ENCODE measurements at places on chromosomes 12 and 14.

DNA sequence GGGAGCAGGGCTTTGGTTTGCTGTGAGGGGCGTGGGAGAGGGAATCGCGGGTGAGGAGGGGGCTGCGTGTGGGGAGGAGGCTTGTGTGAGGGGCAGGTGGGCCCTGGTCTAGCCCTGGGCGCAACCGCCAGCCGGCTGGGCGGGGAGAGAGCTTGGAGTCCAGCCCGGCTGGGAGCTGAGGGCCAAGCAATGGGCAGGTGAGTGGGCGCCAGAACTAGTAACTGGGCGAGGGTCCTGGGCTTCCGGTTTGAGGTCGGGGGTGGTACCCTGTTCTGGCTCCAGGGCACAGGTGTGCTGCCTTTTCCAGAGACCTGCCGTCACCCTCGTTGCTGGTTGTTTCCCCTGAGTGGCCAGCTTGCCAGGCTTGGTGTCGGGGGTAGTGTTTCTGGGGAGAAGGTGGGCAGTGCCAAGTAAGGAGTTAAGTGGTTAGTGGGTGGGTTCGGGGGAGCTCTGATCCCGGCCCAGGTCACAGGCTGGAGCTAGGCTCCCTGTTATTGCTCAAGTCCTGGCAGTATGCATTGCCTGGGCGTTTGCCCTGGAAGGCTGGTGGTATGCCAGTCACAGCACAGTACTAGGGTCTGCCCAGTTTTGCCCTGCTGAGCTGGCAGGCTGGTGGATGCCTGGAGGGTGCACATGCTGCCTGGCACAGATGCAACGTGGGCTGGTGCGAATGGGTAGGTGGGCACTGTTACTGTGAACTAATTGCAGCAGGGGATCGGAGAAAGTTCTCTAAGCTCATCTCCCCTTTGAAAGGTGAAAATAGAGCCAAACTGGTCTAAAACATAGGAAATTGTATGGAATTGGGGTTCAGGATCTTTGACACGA lies 683 bp downstream of the CIPC start:
- no peak for DNase-seq

DNA sequence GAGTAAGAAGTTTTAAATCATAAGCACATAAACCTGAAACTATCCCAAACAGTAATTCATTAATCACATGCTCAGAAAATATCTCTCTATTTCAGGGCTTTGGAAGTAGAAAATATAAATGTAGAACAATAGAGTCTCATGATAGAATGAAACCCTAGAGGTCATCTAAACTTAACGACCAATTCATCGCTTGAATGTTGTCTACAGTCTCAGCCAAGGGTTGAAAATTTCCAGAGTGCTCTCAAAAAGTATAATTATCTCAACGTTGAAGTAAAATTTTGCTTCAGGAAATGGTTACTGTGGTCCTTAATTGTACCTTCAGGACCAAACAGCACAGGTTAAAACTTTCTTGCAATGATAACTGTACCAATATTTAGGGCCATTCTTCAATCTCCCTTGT lies 1053.6 kb upstream of the SEL1L start:
- no peak for DNase-seq

DNA sequence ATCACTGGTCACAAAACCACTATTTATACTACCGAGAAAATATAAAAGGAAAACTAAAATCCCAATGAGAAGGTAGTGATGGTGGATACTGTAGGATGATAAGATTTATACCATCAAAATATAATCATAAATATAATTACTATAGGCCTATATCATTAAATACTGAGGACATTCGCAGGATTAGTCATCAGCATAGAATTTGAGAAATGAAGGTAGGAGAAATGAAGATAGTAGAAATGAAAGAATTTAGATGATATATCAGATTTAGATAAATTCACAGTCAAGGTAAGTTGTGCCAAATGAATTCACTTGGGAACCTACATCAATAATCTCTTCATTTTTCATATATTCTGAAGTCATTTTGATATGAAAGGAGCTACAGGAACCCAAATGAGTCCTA lies 82.8 kb downstream of the DAAM1 start:
- DNase-seq = no peak

GRCh38 chr12:102551186-102551585 lies 70.8 kb upstream of the IGF1 start:
- no peak for DNase-seq

DNA sequence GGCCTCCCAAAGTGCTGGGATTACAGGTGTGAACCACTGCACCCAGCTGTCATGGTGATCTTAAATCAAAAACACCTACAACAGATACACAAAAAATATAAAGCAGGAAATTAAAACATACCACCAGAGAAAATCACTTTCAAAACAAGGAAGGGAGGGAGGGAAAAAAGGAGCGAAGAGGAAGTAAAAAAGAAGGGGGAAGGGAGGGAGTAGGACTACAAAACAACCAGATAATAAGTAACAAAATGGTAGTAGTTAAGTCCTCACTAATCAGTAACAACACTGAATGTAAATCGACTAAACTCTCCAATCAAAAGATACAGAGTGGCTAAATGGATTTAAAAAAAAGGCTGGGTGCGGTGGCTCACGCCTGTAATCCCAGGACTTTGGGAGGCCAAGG lies 89.0 kb downstream of the SH2B3 start:
- no peak for DNase-seq

DNA sequence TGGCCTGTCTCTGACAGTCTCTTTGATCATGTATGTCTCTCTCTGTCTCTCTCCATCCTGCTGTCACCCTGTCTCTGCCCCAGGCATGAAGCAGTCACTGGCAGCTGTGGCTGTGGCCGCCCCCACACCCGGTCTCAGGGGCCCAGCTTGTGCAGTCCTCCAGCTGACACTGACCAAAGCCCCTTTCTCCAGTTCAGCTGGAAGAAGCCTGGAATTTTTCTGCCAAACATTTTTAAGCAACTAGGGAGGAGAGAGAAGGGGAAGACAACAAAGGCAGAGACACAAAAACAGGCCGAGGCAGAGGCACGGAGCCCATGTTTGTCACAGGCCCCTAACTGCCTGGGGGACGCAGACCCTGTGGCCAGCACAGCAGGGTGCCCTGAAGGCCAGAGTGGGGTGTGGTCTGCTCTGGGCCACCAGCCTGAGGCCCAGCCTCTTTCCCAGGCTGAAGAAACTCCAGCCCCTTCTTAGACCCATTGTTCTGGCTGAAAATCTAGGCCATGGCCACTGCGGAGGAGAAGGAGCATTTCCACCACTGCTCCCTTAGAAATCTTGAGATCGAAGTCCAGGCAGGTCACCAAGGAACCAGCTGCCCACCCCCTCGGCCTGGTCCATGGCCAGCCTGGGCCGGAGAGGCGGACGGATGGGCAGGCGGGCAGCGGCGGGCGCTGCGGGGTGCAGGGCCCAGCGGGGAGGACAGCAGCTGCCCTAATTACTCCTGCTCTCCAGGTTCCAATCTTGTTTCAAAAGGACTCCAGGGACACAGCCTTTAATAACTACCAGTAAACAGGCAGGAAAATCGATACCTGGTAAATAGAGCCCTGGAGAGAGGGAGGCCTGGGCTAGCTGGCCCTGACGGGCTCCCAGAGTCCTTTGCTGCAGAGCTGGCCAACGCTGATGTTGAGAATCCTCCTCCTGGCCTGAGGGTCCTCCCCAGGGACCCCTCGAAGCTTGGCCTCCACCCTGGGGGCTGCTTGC lies 14.9 kb downstream of the DTX1 start:
- DNase-seq = no peak

- DNase-seq = peak; percentile 65
Observed at GRCh38 chr14:102516531-102517391, 7.2 kb upstream of the ANKRD9 start.

DNA sequence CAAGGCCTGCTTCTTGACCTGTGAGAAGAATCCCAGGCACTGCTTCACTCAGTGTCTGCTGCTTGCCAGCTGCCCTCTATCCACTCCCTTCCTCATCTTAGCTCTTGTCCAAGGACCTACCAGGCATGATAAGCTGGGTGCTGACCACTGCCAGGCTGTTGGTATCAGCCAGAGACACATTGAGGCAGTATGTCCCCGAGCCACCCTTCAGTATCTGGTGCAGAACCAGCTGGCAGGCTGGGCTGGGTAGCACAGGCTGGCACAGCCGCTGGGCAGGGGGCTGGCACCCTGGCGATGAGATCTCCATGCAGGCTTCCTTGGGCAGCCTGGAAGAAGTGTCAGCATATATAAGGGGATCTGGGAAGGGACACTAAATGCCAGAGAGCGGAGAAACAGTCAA lies 10.5 kb downstream of the PMEL start:
- no peak for DNase-seq

DNA sequence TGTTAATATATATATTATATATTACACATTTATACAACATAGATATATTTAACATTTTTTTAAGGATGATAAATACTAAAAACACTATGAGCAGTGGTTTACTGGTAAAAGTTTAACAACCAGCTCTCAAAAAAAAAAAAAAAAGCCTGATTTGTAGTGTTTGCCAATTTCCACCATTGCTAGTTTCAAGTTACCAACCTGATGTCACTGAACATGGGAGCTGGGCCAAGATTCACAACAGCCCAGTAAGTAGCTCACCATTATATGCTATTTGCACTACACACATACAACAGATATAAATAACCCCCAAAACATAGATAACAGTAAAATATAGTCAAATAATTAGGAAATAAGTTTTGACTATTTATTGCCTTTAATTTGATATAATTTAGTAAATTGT lies 28.9 kb upstream of the TMX1 start:
- DNase-seq = no peak

DNA sequence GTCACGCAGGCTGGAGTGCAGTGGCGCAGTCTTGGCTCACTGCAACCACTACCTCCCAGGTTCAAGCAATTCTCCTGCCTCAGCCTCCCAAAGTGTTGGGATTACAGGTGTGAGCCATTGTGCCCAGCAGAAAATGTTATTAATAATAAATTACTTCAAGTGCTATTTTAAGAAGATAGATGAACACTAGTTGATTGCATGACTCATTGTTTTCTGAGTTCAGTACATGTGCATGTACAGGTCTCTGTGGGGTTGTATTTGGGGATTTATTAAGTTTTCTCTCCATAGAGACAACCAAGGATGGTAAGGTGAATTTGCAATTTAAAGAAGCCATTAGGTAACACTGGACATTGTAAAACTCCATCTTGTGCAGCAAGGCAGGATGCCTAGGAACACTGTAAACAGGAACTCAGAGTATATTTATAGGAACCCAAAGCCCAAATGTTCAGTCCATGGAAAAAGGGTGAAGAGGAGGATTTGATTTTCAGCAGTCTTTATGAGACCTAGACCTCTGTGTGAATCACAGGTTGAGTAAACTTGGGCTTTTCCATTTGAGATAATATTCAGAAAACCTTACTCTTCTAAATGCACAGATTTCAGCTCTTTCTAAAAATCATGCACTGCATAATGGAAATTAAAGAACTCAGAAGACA lies 49.3 kb upstream of the TMPO start:
- DNase-seq = no peak

DNA sequence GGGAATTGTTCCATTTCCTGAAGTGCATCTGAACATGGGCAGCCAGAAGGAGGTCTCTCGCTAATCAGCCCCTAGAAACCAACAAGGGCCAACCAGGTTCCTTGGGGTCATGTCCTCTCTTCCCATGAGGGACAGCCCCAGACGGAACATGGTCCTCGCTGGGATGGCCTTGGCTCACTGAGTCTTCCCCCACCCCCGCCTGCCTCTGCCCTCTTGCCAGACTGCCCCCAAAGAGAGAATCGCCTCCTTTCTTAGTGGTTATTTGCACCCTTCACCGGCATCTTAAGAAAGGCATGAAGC lies 36.4 kb downstream of the CD9 start:
- no peak for DNase-seq

DNA sequence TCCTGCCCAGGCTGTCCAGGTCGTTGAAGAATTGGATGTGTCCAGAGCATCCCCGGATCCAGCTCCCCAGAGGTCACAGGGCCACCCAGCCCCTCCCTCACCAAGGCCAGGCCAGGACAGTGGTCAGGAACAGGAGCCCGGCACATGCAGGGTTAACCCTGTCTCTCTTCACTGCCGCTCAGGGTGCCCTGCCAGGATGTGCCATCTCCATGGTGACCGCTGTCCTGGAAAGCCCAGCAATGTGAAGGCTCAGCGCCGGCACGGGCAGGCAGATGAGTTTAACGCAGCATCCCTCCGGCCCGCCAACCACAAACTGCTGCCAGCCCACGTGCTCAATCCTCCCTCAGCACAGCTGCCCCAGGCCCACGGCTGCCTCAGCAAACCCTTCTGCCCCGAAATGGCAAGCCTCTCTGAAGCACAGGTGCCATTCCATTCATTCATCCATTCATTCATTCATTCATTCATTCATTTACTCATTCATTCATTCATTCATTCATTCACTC lies 4.4 kb downstream of the TMEM179 start:
- DNase-seq = no peak

DNA sequence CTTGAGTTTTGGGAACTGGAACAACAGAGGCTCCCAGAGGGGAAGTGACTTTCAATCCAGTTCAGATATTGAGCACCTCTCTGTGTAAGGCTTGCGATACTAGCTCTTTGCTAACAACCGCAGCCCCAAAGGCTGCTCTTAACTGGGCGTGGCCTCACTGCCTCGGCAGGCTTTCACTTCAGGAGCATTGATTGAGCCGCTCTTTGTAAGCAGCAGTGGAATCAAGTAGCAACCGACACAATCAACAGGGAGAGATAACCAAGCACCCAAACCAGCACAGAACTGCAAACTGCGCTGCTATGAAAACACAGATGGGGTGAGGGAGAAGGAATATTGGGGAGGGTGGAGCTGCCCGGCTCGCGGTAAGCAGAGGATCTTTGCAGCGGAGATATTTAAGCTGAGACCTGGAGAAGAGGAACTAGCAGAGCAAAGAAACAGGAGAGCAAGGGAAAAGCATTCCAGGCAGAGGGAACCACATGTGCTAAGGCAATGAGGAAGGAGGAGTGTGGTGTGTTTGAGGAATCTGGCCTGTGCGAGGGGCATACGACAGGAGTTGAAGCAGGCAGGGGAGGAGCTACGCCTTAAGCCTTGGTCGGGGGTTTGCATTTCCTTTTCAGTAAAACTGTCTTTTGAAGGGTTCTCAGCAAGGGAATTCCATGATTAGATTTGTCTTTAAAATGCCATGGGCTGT lies 17.3 kb upstream of the YY1 start:
- peak; percentile 70 for DNase-seq

- no peak for DNase-seq
Observed at GRCh38 chr12:127237151-127237550, 1029.8 kb upstream of the TMEM132C start.

DNA sequence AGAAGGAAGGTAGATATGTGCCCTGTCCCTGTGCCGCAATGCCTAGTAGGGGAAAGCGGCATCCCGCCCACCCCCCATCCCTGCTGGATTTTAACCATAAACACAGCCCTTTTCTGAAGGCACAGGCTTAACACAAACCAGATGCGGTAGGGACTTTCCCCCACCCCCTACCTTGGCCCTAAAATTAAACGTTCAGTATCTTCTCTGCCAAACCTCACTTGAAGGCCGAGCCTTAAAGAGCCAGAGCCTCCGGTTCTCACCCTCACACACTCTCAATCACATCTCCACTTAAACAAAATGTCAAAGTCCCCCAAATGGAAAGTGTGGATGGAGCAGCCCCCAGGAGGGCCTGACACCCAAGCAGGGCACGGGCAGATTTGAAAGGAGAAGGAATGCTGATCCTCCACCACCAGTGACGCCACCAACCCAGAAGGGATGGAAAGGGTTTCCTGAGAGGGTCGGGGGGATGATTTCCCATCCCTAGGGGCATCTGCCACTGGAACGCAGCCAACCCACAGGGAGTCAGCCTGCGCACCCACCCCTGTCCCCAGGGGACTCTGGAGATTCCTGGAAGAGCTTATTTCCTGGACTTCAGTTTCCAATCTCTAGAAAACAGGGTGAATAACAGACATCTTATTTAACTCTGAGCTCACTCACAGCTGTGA lies 26.4 kb downstream of the ACTN1 start:
- no peak for DNase-seq

Measured in CD4-positive, alpha-beta T cell treated with Interferon alpha-2 for 1 hour (primary cell).